Stimulated activated naive CD4-positive, alpha-beta T cell treated with Interleukin-2 at 50 U/mL for 16 hours (primary cell): ENCODE measurements at places on chromosomes 4 and X.
A peak's percentile ranks its signal among the peaks of the same experiment; 100 is the strongest.

DNA sequence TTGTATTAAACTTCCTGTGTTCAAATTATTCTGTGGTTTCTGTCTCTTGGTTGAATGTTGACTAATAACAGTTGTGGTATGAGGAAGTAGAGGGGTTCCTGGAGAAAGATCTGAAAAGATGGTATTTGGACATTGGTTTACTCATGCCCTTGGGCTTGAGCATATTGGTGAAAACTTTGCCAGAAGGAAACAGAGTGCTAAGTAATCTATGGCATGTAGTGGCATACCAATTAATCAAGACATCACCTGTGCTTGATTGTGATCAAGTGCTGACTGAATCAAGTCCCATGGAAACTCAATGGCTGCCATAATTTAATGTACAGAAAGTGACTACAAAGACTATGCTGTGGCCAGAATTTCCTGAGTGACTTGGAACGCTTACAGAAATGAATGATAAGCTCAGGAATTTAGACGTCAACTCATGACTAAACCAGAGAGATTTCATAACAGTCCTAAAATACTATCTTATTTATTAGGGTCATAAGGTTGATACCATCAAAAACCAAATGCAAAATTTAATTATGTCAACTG is 2062.9 kb downstream of the ARAP2 start:
- DNase-seq = no peak

DNA sequence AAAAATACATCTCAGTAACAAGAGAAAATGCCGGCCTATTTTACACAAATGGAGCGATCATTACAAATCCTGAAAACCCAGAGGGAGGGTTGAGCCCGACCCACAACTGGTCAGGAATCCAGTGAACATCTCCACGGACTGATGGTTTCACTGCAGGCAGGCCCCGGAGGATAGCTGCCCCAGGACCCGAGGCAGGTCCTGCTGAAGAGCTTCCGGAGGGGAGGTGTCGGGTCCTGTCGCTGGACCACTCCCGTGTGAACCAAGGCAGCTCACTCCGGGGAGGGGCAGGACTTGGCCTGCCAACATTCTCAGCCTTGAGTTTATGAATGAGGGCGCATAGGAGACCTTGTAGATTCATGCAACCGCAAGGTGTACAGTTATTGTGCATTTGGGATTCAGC is 4.8 kb upstream of the CRMP1 start:
- no peak for DNase-seq

GRCh38 chrX:23902419-23902818 is 5.3 kb downstream of the APOO start:
- DNase-seq = no peak

GRCh38 chr4:175614890-175615289 is 197.2 kb downstream of the GPM6A start:
- DNase-seq = no peak

DNA sequence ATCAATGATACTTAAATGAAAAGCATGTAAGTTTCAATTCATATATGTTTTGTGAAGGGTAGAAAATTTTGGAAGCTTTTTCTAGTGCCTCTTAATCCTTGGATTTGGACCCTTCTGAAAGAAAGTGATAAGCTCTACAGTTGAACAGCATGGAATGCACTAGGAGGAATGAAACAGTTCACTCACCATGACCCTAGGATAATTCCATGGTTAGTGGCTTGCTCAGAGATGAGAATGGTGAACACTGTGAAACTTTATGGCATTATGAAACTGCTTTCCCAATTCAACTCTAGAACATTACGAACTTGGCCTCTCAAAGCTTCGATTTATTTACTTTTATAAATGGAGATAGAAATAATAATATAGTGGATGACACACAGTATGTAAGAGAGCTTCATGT is 88.9 kb upstream of the FAT4 start:
- DNase-seq = no peak

GRCh38 chrX:7286168-7286837 is 138.3 kb upstream of the PUDP start:
- no peak for DNase-seq

GRCh38 chr4:17492058-17492741 is 19.7 kb downstream of the QDPR start:
- DNase-seq = no peak

DNA sequence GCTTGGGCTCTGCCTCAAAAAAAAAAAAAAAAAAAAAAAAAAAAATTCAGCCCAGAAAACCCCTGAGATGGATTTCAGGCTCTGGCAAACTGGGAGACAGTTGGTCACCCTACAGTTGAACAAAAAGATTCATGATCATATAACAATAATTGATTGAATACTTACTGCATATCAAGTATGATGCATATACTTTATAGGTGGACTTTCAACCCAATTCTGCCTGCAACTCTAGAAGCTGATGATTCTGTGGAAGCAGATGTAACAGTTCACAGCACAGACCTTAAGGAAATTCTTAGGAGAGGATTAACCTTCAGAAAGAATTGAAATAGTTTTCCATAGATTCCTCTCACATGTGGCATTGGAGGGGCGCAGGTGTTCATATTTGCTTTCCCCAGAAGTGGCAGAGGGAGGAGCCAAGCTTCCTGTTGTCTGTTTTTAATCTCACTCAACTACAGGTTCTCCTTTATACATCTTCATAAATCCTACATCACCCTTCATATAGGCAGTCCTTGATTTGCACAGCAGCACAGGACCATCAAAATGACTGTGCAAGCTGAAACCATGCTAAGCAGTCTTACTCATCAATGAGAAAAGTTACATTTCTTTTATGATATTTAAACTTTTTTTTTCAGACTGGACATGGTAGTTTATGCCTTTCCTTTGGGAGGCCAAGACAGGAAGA is 149.4 kb upstream of the KLF3 start:
- no peak for DNase-seq

- no peak for DNase-seq
These were observed 3.9 kb downstream of the FGF2 start for GRCh38 chr4:122830426-122831095.

GRCh38 chrX:30786374-30786773 is 102.7 kb downstream of the TAB3 start:
- DNase-seq = no peak

DNA sequence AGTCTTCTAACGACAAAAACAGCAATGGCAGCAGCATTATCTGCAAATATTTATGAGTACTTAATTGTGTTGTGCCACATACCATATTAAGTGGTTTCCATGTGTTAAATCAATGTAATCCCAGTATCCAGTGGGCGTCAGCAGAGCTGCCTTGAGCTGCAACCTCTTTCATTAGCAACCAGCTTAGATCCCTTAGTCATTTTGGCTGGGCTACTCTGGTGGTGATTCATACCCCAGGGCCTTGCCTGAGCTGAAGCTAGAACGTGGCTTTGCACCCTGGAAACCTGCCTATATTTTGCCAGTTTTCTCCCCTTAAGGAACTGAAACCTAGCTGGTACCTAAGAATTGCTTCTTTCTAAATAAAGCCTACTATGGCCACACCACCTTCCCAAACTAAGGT is 474.3 kb upstream of the FTHL17 start:
- no peak for DNase-seq

- peak; percentile 28 for DNase-seq
These were observed 293.1 kb downstream of the CAMK2D start for GRCh38 chr4:113468165-113469022.

GRCh38 chr4:40193016-40193571 is 3.7 kb upstream of the RHOH start:
- no peak for DNase-seq

DNA sequence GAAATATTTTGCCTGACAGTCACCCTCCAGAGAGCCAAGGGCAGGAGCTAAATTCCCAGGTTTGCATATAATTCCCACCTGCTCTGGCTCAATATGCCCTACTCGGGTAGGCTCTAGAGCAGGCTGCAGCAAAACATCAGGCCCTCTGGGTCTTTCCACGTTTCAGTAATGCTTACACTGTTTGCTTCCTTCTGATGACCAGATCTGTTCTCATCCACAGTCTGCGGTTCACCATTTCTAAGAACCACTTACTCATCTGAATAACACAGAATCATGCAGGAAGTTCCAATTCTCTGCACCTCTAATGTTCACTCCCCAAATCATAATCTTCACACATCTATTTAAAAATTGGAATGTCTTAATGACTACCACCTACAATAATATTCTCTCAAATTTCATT is 141.4 kb downstream of the PPP3CA start:
- peak; percentile 9 for DNase-seq

DNA sequence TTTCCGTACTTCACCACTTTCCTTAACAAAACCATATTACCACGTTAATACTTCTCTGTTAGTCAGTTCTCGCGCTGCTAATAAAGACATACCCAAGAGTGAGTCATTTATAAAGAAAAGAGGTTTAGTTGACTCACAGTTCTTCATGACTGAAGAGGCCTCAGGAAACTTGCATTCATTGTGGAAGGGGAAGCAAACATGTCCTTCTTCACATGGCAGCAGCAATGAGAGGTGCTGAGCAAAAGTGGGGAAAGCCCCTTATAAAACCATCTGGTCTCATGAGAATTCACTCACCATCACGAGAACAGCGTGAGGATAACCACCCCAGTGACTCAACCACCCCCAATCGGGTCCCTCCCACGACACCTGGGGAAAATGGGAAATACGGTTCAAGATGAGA is 289.8 kb upstream of the CLNK start:
- no peak for DNase-seq

GRCh38 chr4:3248811-3249661 is at the start of gene MSANTD1:
Gene MSANTD1, plus strand, starts transcription at chr4:3249159. Its CDS starts 64 bp downstream, at chr4:3249223.
- no peak for DNase-seq

DNA sequence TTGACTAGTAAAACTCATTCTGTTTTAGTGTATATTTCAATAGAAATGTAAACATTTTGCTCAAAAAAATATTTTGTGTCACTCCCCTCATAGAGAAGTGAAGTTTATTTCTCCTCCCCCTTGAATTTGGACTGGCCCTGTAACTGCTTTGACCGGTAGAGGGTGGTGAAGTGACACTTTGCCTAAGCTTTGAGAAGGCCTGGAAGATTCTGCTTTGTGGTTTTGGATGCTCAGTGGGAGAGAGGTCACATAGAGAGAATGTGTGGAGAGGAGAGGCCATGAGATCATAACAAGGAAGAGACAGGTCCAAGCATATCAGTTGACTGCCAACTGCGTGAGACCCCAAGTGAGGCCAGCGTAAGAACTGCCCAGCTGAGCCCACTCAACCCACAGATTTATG is 19.1 kb upstream of the ARX start:
- no peak for DNase-seq

GRCh38 chr4:123415977-123416376 is 19.4 kb downstream of the SPRY1 start:
- peak; percentile 24 for DNase-seq

GRCh38 chr4:185865901-185866328 is 53.9 kb upstream of the SORBS2 start:
- DNase-seq = no peak

GRCh38 chr4:79227860-79228259 is 98.0 kb downstream of the NAA11 start:
- no peak for DNase-seq

DNA sequence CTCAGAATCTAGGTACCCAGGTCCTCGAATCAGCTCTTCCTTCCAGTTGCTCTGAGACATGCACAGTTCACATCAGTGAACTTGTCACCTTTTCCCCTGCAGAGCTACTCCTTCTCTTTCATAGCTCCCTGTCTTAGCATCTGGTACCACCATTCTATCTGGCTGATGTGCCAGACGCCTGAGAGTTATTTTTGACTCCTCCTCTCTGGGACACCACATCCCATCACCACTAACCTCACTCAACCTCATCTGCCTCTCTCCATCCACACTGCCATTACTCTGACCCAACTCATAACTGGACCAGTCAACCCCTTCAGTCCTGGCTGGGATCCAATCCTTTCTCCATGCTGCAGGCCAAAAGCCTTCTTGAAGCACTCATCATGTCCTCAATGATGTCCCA is 44.5 kb downstream of the SLC2A9 start:
- DNase-seq = no peak

- no peak for DNase-seq
These were observed 17.1 kb upstream of the ARHGEF6 start for GRCh38 chrX:136797787-136798186.

- DNase-seq = no peak
These were observed 80.0 kb downstream of the ALPK1 start for GRCh38 chr4:112377171-112377570.

DNA sequence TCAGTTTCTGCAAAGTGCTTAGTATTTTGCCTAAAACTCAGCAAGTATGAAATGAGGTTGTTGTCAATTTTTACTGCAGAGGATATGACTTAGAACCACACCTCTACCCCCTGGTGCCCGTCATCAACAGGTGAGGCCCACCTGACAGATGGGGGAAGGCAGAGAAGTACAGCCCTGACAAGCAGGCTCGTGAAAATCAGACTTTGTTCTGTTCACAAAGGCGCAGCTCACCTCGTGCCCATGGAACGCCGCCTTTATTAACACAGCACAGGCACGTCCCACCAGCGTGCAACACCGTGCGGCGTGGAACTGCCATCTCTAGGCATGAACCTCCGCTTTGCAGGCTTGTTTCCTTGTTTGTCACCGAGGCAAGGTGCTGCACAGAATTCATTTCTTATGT is 13.3 kb downstream of the CYP4V2 start:
- DNase-seq = no peak

- no peak for DNase-seq
These were observed 8.4 kb upstream of the HAUS7 start for GRCh38 chrX:153478746-153479145.

DNA sequence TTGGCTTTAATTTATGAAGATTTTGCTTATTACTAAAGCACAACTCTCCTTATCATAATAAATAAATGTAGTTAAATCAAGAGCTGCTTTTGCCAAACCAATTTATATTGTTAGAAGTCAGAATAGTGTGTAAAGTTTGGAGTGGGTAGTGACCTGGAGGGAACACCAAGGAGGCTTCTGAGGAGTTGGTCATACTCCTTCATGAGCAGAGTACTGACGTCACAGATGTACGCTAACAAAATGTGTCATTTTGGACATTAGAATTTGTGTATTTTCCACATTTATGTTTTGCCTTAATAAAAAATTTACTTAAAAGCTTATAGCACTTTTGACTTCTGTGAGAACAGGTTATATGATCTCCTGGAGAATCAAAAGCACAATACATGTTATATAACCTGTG is 953.5 kb upstream of the INTU start:
- DNase-seq = no peak

- no peak for DNase-seq
These were observed 394.6 kb downstream of the TECRL start for GRCh38 chr4:64014647-64015046.

DNA sequence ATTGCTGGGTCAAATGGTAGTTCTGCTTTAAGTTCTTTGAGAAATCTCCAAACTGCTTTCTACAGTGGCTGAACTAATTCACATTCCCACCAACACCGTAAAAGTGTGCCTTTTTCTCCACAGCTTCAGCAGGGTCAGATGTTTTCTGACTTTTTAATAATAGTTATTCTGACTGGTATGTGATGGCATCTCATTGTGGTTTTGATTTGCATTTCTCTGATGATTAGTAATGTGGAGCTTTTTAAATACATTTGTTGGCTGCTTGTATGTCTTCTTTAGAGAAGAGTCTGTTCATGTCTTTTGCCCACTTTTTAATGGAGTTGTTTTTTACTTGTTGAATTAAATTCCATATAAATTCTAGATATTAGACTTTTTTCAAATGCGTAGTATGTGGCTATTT is 257.5 kb upstream of the ANKRD50 start:
- no peak for DNase-seq

GRCh38 chrX:51215266-51215665 is 117.4 kb upstream of the NUDT10 start:
- no peak for DNase-seq

- no peak for DNase-seq
These were observed 38.8 kb downstream of the EFNB1 start for GRCh38 chrX:68867458-68868112.

- no peak for DNase-seq
These were observed 50.0 kb downstream of the SLC7A11 start for GRCh38 chr4:138192113-138192512.
